Brain microvascular endothelial cell (primary cell): ENCODE measurements at places on chromosomes 12 and 14.

DNA sequence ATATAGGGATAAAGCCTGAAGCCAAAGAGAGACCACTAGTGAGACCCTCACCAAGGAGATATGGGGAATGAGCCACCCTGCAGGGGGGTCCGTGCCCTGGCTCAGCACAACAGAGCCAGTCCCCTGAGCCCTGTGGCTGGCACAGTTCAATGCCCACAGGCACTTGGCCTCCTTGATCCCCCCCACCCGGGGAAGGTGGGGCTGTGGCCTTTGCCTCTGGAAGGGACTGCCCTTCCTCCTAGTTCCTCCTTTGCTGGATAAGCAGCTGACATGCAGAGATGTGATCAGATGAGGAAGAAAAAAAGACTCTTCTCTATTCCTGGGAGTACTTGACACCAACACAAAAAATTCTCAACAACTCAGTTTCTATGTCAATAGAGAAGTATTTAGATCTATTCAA, 19.9 kb downstream of the TTC7B start:
- DNase-seq: no peak

DNA sequence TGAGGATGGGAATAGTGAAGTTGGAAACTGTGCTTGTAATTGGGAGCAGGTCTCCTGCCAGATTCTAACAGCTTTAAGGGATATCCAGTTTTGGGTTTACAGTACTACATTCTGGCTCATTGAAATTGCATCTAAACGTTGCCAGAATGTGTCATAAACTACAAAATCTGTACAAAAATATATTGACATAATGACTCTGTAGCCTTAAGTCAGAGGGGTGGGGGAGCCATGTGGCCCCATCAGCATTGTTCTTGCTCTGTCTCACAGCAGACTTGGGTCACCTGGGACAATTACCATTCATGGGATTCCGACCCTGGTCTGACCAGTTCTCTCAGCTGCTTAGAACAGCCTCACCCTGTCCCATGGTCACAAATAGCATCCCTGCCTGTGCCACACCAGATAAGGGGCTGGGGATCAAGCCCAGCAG, 43.3 kb upstream of the MED13L start:
- DNase-seq: no peak

GRCh38 chr12:24045816-24046257, 96.4 kb upstream of the SOX5 start:
- peak; percentile 89 for DNase-seq

- no peak for DNase-seq
Observed at GRCh38 chr14:99363616-99364290, 91.8 kb upstream of the BCL11B start.

GRCh38 chr14:66088656-66089055, 397.5 kb upstream of the CCDC196 start:
- no peak for DNase-seq
